ENCODE measurements at places on chromosomes 6 and 20.

DNA sequence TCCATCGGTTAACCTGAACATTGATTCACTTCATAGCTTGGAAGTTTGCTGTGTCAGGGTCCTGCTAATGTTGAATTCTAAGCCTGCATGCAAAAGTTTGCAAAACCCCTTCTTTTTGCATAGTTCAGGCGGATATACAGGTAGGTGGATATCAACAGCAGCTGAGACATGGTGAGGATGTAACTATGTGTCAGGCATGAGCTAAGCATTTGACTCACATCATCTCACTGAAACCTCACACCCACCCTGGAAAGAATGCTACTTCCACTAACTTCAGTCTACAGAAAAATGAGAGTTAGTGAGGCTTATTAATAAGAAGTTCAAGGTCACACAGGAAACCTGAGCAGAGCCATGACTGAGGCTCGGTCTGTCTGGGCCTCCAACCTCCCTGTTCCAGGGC lies 276.9 kb downstream of the BMP7 start:
- DNase-seq = no peak

- no peak for DNase-seq
These were observed 34.4 kb downstream of the DSE start for GRCh38 chr6:116405138-116405537.

GRCh38 chr6:129704708-129705107 lies 5.3 kb downstream of the ARHGAP18 start:
- DNase-seq = no peak

DNA sequence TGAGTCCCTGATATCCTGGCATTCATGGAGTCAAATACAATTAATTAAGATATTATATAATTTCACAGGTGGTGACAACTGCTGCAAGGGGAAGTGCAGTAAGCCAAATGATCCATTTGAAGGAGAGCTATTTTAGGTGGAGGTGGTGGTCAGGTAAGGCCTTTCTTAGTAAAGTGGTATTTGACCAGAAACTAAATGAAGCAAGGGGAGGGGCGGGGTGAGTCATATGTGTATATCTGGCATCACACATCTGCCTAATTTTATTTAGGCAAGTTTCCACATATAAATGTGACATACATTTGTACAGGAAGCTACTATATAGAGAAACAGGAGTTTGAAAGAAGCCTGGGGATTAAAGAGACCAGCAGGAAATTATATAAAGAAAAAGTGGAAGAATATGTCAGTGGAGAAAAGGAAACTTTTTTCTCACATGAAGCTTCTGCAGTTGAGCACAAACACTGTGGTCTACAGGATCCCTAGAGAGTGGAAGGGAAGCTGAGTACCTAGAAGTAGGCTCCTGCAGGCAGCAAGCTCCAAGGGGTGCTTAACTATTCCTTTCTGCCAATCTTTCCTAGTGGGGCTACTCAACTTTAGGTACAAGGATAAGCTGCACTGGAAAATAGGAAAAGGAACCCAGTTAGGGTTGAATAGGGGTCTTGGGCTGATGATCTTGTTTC lies 99.6 kb downstream of the OGFRL1 start:
- no peak for DNase-seq

DNA sequence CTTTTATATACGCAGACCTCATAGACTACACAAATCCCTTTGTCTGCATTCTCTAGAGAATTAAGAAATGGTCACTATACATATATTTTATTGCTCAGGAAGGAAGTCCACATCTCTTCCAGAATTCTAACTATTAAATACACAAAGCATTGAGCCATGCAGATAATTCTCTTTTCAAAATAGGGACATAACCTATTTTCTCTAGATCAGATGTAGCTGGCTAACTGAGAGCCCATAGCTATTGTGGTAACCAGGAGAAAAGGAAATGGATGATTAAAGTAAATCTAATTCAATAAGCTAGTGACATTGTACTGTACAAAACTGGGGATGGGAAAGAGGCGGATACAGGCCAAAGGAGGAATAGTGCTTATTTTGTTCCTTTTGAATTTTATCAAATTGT lies 137.2 kb downstream of the BACH2 start:
- DNase-seq = no peak

DNA sequence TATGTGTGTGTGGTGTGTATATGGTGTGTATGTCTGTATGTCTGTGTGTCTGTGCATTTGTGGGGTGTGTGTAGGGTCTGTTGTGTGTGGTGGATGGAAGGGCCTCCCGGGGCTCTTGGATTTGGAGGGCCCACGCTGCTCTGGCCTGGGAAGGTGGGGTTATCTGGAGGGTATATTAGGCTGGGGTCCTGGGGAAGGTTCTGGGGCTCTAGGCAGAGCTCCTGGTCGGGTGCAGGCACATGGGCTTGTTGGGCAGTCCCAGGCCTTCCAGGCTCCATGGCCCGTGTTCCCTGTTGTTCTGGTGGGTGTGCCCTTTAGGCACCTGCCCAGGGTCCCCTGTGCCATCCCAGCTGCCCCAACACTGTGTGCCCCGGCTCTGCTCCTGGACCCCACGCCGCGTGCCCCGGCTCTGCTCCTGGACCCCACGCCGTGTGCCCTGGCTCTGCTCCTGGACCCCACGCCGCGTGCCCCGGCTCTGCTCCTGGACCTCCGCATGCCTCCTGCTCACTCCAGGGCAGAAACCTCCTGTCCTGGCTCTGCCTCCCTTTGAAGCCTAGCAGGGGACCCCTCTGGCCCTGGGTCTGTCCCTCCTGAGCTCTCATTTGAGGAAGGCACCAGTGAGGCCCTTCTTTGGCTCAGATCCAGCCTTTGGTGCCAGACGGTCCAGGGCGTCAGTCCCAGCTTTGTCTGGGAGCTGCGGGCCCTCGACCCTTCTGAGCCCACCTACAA lies 10.2 kb upstream of the MYT1 start:
- DNase-seq = no peak

GRCh38 chr20:23584434-23585199 lies 16.3 kb upstream of the CST9L start:
- DNase-seq = no peak

DNA sequence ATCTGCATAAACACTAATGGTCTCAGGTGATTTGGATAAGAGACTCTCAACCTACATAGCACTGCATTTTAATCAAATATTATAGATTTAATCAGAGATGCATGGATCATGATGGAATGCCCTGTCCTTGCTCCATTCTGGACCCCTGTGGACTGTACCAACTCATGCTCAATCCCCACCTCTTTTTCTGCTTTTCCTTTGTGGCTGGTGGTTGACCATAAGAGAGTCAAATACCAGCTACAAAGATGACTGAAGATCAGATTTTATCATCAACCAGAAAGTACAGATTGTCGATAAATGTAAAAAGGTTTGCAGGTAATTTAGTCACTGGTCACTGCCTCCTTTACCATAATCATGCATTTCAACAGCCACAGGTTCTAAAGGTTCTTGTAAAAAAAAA lies 116.2 kb downstream of the ME1 start:
- no peak for DNase-seq

DNA sequence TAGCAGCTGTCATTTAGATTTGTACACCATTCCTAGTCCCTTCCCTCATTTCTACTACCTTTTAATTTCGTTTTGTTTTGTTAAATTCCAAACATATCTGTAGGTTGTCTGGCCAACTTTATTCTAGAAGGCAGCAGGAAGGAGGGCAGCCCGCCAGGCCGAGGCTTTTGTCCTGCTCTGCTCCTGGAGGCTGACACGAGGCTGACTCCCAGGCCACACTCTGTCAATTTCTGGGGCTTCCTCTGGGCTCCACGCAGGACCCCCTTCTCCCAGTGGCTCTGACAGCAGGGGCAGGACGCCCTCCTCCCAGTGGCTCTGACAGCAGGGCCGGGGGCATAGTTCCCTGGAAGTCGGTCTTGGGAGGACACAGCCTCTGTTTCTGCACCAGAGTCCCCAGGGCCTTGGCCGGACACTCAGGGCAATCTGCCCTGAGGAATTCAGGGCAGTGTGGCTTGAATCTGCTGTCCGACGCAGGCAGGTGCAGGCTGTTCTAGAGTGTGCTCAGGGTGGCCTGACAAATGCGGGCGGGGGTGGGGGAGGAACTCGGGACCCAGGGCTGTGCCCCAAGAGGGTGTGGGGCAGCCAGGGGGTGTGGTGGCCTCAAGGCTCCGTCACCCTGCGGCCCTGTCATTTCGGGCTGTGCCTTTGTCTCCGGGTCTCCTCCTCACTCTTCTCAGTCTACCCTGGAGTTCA lies 11.8 kb downstream of the SMOC2 start:
- DNase-seq = no peak

DNA sequence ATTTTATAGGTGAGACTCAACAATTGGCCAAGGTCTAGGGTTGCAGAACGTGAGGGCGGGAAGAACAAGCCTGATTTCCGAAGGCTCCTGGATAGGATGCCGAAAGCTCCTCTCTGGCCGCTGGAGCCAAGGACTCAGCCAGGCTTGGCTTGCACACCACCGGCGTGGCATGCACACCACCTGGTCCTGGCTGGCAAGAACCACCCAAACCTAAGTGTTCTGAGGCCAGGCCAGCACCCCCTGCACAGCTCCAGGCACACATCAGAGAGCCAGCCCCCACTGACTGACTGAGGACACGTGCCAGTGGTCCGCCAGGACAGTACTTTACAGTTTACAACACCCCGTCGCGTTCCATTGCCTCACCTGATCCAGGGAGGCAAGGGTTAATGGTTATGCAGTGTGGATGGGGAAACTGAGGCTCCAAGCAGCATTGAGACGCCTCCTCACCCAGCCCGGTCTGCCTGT lies 414 bp downstream of the TGM2 start:
- no peak for DNase-seq

DNA sequence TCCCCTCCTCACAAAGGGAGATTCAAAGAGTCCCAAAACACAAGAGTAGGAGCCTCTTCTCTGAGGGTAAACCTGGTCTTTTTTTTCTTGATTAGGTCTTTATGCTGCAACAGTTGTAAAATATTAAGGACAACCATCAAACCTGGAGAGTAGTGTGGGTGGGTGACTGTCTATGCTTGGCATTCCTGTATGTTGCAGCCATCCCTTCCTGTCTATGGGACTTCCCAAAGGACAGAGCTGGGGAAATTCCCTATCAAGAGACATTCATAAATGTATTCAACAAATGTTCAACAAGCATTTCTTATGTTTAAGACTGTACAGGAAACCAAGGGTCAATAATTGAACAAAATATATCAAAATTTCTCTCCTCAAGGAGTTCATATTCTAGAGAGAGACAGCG lies 5.5 kb downstream of the BTN2A2 start:
- DNase-seq = no peak

DNA sequence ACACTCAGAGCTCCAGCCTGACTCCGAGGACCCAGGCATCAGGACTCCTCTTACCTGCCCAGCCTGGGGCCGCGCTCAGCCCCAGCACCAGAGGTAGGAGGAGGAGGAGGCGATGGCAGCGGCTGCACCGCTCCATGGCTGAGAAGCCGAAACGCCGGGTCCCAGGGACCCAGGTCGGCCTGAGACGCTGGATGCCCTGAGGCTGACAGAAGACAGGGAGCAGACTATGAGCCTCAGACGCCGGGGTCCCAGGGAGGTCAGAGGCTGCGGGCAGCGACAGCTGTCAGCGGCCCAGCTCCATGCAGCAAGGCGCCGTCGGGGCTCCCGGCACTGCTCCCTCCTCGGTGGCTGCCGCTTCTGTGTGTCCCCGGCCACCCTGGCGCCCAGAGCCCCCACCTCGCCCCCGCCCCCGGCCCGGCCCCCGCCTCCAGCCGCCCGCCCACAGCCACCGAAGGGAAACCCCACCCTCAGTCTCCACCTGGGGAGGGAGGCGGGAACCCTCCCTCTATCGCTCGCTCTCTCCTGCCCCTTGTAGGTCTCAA lies at the start of gene COL11A2:
COL11A2 (minus strand) TSS at position 363 of the 542 bp plus-strand sequence; CDS start at position 136, 227 bp downstream.
- DNase-seq = no peak

GRCh38 chr20:45470937-45471336 lies 1.4 kb downstream of the WFDC2 start:
- no peak for DNase-seq

- no peak for DNase-seq
These were observed 294.2 kb upstream of the TCF21 start for GRCh38 chr6:133594652-133595110.

DNA sequence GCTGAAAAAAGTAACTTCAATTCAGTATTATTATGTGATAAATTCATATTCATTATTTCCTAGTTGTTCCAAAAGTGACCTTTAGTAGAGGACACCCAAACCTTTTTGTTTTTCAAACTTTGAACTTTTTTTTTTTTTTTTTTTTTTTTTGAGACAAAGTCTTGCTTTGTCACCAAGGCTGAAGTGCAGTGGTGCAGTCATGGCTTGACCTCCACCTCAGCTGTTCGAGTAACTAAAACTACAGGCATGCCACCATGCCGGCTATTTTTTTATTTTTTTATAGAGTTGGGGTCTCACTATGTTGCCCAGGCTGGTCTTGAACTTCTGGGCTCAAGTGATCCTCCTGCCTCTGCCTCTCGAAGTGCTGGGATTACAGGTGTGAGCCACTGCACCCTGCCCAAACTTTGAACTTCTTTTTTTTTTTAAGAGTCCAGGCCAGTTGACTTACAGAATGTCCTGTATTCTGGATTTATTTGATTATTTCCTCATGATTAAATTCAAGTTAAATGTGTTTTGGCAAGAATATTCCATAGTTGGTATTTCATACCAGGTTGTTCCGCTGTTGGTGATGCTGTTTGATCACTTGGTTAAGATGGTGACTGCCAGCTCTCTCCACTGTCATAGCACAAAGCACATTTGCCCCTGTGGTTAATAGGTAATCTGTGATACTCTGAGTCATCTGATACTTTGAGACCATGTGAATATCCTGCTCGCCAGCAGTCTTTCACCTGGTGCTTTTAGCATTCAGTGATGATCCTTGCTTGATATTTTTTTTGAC lies 48.0 kb downstream of the VAPB start:
- DNase-seq = no peak

All from CD4-positive, alpha-beta T cell treated with Interleukin-6 at 100 ng/mL for 8 hours (primary cell).